ENCODE measurements at places on chromosomes 11 and 22.

DNA sequence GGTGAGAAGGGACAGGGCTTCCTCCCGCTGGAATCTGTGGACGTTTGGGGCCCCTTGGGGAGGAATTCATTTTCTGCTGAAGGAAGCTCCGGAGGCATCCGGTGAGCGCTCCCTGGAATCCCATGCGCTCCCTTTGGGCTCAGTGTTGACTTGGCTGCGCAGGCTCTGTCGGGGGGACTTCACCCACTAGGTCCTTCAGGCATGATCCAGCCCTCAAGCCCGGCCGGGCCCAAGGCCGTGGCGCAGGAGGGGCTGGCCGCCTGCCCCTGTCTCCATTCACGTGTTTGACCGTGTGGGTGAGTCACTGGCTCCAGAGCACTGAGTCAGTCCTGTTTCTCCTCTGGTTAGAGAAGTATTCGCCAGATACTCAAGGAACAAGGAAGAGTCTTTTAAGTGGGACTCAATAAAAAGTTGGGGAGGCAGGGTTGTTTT, 1.4 kb downstream of the CTTN start:
- peaks cover 10% of the 10 kb centered on the region for H3K4me1 ChIP-seq
- peak overlapping the region; percentile 91 for H3K4me3 ChIP-seq
- H3K27ac ChIP-seq = no peak overlapping the region
- DNase-seq = no peak

- H3K4me3 ChIP-seq = no peak overlapping the region
- no peaks in the 10 kb centered on the region for H3K27me3 ChIP-seq
- H3K27ac ChIP-seq = peak overlapping the region; percentile 74
- peaks cover 2% of the 10 kb centered on the region for H3K36me3 ChIP-seq
Observed at GRCh38 chr11:78453140-78453935, 35.7 kb upstream of the GAB2 start.

DNA sequence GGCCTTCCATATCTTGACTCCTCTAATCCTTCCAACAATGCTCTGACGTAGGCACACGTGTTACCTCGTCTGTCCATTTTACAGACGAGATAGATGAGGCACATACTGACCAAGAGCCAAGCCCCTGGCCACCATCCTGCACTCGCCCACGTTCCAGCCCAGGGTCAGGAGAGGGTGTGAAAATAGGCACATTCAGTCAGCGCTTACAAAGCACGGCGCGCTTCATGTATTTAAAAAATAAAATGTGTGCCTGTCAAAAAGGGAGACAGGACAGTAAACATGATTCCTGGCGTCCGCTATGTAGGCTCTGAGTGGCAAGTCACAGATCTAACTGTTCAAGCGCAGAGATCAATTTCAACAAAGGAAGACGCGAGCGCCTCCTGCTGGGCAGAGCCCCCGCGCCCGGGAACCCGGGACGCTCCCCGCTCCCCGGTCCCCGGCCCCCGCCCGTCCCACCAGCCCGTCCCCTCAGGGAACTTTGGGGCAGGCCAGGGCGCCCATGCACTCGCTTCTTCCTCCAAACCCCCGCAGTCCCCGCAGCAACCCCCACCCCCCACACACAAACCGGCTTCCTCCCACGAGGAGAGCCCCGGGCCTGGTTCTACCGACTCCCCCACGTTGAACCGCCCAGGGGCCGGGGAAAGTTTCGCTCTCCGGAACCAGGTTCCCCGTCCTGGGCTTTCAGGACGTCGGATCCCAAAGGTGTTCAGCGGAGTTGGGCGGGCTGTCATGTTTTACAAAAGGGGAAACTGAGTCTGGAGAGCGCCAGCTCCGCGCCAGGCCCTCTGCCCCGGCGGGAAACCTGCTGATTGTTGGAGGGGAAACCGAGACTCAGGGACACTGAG, 10.4 kb upstream of the C1QTNF6 start:
- H3K4me1 ChIP-seq = peaks cover 12% of the 10 kb centered on the region
- H3K36me3 ChIP-seq = no peaks in the 10 kb centered on the region
- peak overlapping the region; percentile 91 for H3K4me3 ChIP-seq
- peak overlapping the region; percentile 92 for H3K27ac ChIP-seq

DNA sequence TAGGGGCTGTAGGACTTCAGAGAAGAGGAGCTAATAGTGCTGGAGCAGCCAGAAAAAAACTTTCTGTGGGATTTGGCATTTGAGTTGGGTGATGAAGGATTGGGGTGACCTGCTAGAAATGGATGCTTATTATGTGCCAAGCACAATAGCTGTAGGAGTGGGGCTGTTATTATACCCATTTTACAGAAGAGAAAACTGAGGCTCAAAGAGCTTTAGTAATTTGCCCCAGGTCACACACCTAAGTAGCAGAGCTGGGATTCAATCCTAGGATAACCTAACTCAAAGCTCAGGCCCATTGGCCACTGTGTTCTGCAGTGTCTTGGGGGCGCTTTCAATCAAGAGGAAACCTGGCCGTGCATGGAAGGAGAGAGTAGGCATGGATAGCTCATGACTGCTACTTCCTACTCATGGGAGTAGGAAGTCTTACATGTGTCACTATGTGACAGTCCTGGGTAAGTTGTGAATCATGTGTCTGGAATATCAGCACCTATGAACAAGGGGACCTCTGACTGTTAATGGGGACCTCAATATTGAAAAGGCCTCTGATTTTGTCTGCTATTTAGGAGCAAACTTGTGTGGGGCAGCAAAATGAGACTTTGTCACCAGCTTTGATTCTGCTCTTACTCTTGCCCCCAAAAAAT, 6.1 kb upstream of the ELF5 start:
- H3K4me3 ChIP-seq = no peak overlapping the region
- peaks cover 2% of the 10 kb centered on the region for H3K36me3 ChIP-seq
- peaks cover 21% of the 10 kb centered on the region for H3K27me3 ChIP-seq

DNA sequence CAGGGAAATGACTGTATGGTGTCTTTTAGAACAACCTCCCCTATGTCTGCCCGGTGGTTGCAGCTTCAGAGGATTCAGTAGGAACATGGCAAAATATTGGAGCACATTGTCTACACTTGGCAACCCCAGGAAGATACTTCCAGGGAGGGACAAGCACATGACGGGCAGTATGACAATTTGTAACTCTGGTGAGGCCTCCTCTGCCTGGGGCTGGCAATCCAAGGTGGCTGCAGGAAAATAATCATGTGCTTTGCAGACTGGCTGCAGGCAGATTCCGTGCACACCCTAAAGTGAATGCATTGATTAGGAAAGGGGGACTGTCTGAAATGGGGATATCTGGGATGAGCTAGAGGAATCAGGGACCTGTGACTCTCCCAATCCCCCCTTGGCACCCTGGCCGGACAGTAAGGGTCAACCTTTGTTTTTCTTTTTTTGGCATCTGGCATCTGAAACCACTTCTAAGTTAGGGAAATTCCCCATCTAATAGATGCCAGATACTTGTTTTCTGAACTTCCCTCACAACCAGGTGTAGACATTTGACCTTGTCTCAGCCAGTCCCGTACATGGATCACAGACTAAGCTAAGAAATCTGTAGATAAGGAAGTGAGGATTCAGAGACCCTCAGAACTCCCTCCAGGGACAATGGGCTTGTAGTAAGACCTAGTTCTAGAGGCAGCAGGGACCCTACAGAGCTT, 10.5 kb upstream of the PHOX2A start:
- peaks cover 3% of the 10 kb centered on the region for H3K36me3 ChIP-seq
- DNase-seq = no peak
- no peak overlapping the region for H3K27ac ChIP-seq
- H3K27me3 ChIP-seq = peaks cover 49% of the 10 kb centered on the region

- H3K36me3 ChIP-seq = peaks cover 7% of the 10 kb centered on the region
- H3K27ac ChIP-seq = no peak overlapping the region
- H3K4me1 ChIP-seq = peaks cover 14% of the 10 kb centered on the region
- no peak overlapping the region for H3K4me3 ChIP-seq
Observed at GRCh38 chr11:123425367-123425766, 4.7 kb upstream of the GRAMD1B start.

- peaks cover 2% of the 10 kb centered on the region for H3K36me3 ChIP-seq
- peaks cover 2% of the 10 kb centered on the region for H3K4me1 ChIP-seq
- DNase-seq = no peak
Observed at GRCh38 chr11:1559111-1559951, 12.7 kb downstream of the DUSP8 start.

GRCh38 chr11:131666617-131667016, 296.2 kb downstream of the NTM start:
- H3K4me3 ChIP-seq = no peak overlapping the region
- H3K27me3 ChIP-seq = peaks cover 11% of the 10 kb centered on the region
- H3K36me3 ChIP-seq = no peaks in the 10 kb centered on the region
- H3K4me1 ChIP-seq = peaks cover 7% of the 10 kb centered on the region
- no peak for DNase-seq

- no peaks in the 10 kb centered on the region for H3K4me1 ChIP-seq
- no peak for DNase-seq
- H3K27ac ChIP-seq = no peak overlapping the region
- no peak overlapping the region for H3K4me3 ChIP-seq
Observed at GRCh38 chr11:73931039-73931645, 19.7 kb upstream of the DNAJB13 start.

DNA sequence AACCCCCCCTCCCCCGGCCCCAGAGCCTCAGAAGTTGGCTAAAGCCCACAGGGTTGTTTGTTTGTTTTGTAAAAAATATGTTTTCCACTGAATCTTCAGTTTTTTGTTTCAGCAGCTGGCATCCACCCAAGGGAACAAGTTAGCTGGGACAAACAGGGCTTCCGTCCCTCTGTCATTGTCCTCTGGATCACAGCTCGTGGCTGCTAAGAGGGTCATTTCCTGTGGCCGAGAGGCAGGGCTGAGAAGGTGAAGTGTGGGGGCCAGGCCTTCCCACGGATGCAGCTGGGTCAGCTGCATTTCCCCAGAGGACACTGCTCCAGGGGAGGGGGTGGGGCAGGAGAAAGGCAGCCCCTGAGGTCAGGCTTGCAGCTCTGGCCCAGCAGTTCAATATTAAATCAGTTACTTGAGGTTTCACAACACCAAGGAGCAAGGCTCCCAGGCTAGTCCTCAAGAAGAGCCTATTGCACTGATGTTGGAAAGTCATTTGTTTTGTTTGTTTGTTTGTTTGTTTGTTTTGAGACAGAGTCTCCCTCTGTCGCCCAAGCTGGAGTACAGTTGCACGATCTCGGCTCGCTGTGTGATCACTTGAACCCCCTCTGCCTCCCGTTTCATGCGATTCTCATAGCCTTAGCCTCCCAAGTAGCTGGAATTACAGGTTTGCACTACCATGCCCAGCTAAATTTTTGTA, 34.4 kb upstream of the SMTN start:
- no peak overlapping the region for H3K27ac ChIP-seq
- peaks cover 5% of the 10 kb centered on the region for H3K4me1 ChIP-seq
- H3K27me3 ChIP-seq = peaks cover 10% of the 10 kb centered on the region
- H3K4me3 ChIP-seq = no peak overlapping the region
- no peak for DNase-seq

DNA sequence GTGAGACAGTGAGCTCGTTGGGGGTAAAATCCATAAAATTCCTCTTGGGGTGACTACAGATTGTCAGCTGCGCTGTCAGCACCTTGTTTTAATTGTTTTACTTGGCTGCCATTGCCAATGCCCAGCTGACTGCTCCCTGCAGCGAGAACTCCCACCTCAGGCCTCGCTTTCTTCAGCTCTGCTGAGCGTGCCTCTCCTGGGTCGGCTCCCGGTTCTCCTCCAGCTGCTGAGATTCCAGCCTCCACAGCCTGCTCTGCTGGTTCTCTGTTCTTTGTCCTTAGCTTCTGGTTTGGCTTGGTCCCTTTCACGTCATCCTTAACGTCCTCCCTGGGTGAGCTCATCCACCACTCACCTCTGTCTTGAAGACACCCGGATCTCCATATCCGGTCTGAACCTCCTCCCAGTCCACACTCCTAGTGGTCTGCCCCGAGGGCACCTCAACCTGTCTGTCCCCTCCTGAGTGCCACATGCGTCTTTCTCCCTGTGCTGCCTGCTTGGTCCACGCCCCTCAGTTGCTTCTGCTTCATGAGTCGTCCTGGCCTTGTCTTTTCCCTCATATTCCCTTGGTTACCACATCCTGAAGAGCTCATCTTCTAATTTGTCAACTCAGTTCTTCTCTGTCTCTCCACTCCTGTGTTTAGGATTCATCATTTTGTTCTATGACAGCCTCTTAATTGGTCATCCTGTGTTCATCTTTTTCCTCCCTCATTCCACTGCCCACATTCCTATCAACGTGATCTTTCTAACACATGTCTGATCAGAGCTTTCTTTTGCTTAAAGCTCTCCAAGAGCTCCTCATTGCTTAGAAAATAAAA, 35.6 kb downstream of the BMAL1 start:
- H3K27ac ChIP-seq = peak overlapping the region; percentile 91
- no peak for DNase-seq
- H3K36me3 ChIP-seq = peaks cover 23% of the 10 kb centered on the region
- no peaks in the 10 kb centered on the region for H3K27me3 ChIP-seq
- peaks cover 80% of the 10 kb centered on the region for H3K4me1 ChIP-seq
- H3K4me3 ChIP-seq = peak overlapping the region; percentile 78

- peaks cover 5% of the 10 kb centered on the region for H3K4me1 ChIP-seq
- H3K27me3 ChIP-seq = peaks cover 70% of the 10 kb centered on the region
- no peak overlapping the region for H3K4me3 ChIP-seq
- no peak for DNase-seq
Observed at GRCh38 chr11:113947994-113948393, 26.9 kb upstream of the HTR3A start.
